ENCODE measurements at places on chromosomes 7 and 10. TPM values are rescaled to one million over a fixed set of nuclear protein-coding genes. Genes with fewer than 3 reads are reported as not detected.

The SHH gene
- total RNA-seq: not detected

DNA sequence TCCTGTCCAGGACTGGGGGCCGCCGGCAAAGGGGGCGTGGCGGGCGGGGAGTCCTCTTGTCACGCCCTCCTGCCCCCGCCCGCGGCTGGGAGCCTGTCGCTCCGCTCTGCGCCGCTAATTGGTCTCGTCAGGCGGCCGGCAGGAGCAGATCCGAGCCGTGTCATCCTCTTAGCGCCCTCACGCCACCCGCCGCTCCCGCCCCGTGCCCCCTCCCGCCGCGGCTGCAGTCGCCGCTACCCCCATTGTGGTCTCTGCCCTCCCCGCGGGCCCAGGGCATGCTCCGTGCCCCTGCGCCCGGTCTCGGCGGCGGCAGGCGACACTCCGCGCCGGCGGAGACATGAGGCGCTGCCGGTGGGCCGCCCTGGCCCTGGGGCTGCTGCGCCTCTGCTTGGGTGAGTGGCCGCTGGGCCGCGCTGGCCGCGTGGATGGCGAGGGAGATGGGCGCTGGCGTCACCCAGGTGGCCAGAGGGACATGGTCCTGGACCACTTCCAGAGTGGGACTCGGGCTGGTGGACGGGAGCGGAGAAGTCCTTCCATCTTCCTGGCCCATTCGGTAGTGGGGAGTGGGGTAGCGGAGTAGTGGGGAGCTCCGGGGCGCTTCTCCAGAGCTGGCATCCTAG is at the start of gene CDHR1:
Gene CDHR1, plus strand, starts transcription at position 114 of the 620 bp plus-strand sequence. Its CDS starts 224 bp downstream, at position 338.
- peak; percentile 64 for DNase-seq

DNA sequence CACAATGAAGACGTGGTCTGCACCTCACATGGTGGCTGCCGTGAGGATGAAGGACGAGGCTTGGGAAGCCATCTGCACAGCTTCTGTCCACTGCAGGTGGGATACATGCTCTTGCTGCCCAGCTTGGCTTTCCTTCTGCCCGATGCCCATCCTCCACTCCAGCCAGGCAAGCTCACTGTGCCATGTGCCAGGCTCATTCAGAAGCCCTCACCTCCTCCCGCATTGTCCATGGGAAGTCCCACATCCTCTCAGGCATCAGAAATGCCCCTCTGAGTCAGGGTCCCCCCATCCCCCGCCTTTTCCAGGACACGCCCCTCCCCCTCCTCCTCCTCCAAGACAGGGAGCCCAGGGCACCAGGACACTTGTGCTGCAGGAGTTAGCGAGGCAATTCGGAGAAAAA is 4.6 kb upstream of the NOM1 start:
- DNase-seq: no peak

The BCAP29 gene
- 14.0 TPM for total RNA-seq

DNA sequence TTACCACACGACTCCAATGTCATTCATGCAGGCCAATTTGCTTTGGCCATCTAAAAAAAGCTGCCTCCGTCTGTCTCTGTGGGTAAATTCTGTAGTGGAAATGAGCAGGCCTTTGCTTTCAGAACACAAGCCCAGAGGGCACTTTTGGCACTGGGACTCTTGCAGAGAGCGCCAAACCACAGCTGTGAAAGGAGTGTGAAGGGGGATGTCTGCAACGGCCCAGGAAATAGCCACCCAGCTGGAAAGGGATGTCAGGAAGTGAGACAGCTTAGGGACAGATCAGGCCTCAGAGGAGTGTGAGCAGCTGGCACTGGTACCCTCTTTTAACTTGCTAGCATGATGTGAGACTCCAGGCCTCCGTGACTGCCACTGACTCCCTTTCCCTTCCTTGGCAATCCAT is 152.4 kb downstream of the DKK1 start:
- DNase-seq: no peak

DNA sequence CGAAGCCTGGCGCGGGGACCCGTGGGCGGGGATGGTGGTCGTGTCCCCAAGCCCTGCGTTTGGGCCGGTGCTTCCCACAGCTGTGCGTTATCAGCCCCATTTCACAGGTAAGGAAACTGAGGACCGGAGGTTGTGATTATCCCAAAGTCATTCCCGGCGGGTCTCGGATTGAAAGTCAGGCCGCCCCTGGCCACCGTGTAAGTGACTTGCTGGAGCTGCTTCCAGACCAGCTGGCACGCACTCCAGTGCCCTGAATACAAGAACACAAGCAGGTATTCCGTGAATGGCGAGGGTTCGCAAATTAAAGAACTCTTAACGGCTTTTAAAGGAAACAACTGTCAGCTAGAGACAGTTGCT is 675 bp upstream of the ATE1 start:
- no peak for DNase-seq

The SPDYE16 gene
- total RNA-seq: not detected

DNA sequence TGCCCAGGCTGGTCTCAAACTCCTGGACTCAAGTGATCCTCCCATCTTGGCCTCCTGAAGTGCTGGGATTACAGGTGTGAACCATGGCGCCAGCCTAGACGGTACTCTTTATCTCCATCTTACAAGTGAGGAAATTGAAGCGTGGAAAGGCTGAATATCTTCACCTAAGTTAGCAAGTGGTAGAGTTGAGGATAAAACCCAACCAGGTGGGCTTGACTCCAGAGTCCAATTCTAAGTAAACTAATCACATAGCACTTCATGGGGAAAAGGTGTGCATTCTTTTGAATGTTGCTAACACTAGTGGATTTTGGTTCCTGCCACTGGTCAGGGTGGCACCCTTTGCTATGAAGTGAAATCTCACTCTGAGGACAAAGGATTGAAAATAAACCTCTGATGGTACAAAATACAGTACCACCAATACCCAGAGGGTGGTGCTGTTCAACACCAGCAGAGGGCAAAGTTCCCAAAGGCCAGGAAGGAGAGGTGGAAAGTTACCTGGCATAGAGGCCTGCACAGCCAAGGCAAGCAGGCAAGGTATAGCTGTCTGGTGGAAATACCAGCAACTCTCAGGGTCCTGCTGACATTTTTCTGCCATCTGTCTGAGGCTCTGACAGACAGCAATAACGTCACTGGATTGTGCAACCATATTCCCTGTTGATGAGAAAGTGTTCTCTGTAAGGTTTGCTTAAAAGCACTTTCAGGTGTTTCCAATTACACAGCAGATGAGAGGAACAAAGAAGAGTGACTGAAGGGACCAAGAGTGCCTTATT is 17.6 kb downstream of the ZDHHC16 start:
- DNase-seq: no peak

The MET gene
- 34.0 TPM for total RNA-seq

DNA sequence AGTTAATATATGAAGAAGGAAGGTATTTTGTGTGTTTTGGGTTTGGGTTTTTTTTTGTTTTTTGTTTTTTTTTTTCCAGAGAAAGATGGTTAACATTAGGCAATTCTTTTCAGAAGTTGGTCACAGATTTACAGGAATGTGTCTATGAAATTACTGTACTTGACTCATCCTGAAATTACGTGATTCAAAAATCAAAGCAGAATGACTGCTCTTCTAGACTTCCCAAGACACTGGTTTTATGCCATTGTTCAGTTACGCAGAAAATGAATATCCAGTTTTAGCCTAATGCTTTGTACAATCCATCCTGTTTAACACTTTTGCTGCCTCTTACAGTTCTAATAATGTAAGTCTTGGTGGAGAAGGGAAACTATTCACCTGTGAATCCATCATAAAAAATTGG is 39.7 kb upstream of the CELF2 start:
- no peak for DNase-seq

DNA sequence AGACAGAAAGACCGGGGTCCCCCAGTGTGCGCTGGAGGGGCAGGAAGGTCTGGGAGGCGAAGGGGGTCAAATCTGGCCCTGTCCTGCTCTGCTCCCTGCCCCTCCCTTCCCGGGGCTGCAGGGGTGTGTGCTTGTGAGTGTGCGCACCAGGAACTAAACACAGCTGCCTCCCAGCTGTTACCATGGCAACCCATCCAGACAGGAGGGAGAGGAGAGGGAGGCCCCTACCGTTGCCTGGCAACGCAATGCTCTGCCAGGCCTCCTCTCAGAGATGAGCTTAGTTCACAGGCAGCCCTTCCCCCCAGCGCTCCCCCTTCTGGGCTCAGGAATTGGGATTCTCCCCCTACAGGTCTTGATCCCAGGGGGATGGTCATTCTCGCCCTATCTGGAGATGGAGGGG is 6.1 kb downstream of the NYAP1 start:
- DNase-seq: peak; percentile 49

- no peak for DNase-seq
Observed at GRCh38 chr7:52719677-52720076, 315.8 kb upstream of the POM121L12 start.

The AGAP5 gene
- total RNA-seq: 20.6 TPM

GRCh38 chr10:4519658-4520402 is 306.2 kb upstream of the AKR1E2 start:
- no peak for DNase-seq

The NUP42 gene
- total RNA-seq: 36.5 TPM

DNA sequence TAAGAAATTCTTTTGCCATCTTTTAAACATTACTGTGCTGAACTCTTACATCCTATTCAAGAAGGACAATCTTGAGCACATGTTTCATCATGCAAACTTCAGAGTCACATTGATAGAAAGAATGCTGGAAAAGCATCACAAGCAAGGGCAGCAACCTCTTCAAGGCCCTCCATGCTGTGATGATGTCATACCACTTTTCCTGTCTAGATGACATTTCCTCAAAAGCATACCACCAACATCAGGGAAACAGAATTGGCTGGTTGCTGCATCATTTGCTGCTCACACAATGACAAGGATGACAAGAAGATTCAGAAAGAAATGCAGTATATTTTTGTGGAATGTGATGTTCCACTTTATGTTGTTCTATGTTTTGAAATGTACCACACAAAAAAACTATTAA is 37.6 kb downstream of the CYP2C8 start:
- DNase-seq: no peak

GRCh38 chr7:42939457-42940240 is 7.5 kb downstream of the MRPL32 start:
- no peak for DNase-seq

The DGKI gene
- total RNA-seq: 0.35 TPM

GRCh38 chr7:24956021-24956420 is 24.0 kb downstream of the OSBPL3 start:
- no peak for DNase-seq

Data from Peyer's patch (tissue), 4 donors.